ENCODE measurements at places on chromosomes 4 and X.

GRCh38 chr4:39994406-39994805 is 16.7 kb upstream of the PDS5A start:
- no peak for DNase-seq

GRCh38 chr4:104393655-104394324 is 100.9 kb downstream of the CXXC4 start:
- DNase-seq = no peak

DNA sequence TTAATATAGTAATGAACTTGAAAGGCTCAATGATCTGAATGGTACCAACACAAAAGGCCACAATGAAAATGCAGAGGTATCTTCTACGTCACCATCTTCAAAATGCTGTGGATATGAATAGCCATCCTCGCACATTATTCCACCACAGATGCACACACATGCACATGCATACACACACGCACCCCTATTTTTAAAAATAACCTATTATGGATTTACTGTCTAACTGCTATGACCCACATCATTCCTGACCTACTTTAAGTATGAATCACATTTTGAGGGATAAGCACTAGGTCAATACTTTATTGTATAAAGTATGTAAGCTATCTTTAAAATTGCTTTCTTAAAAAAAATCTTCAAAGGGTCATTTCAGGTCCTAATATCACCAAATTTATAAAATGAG is 24.4 kb upstream of the CORIN start:
- DNase-seq = no peak

- no peak for DNase-seq
Measured at GRCh38 chr4:133513901-133514300, 364.8 kb downstream of the PCDH10 start.

- no peak for DNase-seq
Measured at GRCh38 chr4:71828470-71828869, 44.6 kb upstream of the GC start.

DNA sequence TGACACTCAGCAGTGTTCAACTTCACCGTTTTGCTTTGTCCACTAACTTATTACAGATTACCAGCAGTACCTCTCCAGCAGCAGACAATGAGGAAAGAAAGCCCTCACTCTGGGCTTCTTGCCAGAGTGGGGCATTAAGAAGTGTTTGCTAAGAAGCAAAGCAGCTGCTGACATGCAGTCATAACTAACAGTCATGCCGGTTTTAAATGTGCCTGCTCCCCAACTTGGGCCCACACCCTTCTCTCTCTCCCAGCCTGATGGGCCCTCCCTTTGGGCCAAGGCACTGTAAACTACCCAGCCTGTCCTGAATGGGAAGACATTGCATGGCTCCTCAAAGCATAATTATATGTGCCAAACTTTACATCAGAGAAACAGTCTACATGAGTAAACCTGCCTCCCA is 54.6 kb upstream of the HHIP start:
- DNase-seq = no peak

- DNase-seq = no peak
Measured at GRCh38 chr4:55079451-55080173, 45.8 kb downstream of the KDR start.

DNA sequence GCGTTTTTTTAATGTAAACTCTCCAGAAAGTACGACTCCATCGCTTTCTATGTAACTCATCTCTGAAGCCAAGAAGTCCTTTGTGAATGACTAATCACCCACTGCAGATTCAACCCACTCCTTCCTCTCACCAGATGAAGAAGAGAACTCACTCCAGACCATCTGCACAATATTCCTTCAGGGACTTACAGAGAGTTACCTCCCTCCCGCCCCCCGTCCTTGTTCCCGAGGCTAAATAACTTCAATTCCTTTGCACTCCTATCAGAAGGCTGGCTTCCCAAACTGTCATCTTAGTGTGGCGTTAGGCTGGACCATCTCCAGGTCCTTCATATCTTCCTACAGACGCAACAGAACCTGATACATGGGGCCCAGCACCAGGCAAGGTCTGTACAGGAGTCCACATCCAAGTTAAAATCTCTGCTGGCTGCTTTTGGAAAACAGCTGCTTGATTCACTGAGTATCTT is 82.4 kb downstream of the AFAP1 start:
- no peak for DNase-seq

DNA sequence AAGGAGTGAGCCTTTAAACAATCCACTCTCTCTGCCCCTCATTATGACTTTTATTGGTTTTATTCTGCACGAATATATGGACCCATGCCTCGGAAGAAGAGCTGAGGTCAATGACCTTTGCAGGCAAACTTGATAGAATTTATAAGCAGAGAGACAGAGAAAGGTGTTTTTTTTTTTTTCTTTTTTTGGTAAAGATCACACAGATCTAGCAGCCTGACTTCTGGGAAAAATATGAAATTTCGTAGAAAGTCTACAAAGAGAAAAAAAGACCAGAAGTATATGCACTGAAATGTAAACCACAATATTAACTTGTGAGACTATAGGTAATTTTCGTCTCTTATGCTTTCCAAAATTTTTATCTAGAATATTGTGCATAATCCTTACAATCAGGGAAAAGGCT is 61.6 kb downstream of the LEF1 start:
- no peak for DNase-seq

- DNase-seq = no peak
Measured at GRCh38 chr4:87196927-87197326, 23.5 kb downstream of the KLHL8 start.

DNA sequence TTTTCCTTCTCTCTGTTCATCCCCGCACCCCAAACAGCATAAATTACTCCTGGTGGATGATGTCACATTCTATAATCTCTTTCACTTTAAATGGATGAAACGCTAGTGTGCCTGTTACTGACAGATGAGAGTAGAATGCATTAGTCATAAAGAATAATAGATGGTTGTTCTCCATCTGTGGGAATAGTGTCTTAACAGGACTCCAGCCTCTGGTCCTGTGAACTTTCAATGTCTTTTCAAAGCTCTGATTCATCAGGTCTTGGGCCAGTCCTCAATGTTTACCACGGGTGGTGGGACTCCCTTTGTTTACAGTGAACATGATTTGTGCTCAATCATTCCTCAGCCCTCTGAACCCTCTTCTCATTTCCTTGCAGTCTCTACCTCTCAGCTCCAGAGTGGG is 182.6 kb downstream of the GABRB1 start:
- DNase-seq = no peak

DNA sequence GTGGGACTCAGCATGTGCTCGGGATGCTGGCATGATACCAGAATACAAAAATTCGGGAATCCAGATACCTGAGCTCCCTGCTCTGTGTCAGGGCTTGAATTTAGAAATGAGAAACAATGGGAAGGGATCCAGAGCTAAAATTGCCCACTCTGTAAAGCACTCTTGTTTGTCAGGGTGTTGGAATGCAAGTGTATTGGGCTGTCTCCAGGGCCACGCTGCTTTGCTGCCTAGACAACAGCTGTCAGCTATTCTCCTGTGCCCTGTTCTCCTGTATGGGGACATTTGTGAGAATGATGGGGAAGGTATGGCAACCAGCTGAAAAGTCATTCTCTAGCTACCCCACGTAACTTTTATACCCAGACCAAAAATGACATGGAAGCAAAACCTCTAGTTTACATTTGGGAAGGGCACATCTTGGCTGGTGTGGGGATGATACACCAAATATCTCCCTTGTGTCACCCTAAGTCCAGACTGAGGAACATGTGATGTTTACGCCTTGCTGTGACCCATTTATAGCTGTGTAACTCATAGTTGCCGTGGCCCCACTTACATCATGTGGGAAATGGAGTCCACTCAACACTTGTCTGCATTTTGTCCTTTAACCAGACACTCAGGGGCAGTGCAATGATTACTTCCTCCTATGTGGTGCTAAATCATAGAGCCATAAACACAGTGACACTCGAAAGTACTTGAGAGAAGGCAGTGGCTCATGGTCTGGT is 46.6 kb downstream of the SMPX start:
- DNase-seq = no peak

DNA sequence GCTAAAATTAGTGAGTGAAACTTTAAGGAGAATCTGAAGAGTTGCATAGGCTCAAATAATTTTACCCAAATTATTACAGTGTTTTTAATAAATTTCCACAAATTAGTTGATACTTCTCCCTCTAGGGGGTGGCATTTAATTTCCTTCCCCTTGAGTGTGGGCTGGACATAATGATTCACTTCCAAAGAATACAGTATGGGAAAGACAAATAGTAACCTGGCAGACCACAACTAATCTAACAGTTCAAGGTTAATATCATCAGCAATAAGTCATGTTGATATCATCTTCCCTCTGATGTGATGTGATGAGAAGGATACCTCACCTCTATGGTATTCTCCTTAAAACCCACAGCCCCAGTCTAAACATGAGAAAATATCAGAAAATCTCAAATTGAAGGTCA is 15.5 kb downstream of the PFKFB1 start:
- no peak for DNase-seq

- DNase-seq = no peak
Measured at GRCh38 chr4:123698556-123698955, 302.0 kb downstream of the SPRY1 start.

- DNase-seq = no peak
Measured at GRCh38 chr4:2042204-2042946, 16.8 kb upstream of the NAT8L start.

GRCh38 chr4:82667761-82668480 is 106.1 kb upstream of the TMEM150C start:
- DNase-seq = no peak

DNA sequence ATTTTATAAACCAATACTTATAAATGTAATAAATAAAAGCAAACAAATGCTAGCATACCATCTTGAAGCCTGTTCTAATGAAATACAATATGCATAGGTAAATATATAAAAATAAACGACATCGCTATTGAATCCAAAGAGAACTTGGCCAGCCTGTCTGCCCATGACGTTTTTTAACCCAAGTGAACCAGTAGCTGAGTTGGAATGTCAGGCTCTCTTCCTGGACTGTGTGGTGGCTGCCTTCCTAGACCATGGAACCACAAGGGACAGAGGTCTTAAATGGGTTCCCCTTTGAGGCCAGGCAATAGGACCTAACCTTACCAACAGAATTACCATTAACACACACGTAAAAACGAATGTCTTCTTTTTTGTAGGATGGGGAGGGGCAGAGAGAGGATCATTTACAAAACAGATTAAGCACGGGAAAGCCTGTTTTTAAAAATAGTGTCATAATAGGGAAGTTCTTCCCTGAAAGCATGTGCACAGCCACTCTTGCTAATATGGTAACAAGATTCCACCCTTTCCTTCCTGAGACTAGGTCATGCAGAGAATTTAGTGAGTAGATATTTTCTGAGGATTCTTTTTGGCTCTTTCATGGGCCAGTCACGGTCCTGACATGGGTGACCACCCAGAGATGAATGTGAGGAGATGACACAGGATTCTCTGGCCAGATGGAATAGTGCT is 69.4 kb upstream of the ACSL1 start:
- DNase-seq = no peak

DNA sequence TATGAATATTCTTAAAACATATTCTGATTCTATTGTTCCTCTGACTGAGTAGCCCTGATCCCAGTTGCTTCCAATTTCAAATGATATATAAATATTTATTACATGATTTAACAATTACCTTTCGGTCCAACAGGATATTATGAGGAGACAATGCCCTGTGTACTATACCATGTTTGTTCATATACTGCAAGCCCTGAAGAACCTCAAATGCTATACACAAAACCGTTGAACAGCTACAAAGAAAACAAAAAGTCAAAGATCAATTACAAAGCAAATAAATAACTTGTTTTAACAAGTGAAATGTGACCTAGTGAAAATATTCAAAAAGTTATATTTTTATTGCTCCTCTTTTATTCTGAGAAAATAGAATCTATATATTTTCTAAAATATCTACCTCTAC is 54.0 kb downstream of the TBCK start:
- DNase-seq = no peak

- no peak for DNase-seq
Measured at GRCh38 chrX:39675619-39676018, 422.1 kb downstream of the BCOR start.

DNA sequence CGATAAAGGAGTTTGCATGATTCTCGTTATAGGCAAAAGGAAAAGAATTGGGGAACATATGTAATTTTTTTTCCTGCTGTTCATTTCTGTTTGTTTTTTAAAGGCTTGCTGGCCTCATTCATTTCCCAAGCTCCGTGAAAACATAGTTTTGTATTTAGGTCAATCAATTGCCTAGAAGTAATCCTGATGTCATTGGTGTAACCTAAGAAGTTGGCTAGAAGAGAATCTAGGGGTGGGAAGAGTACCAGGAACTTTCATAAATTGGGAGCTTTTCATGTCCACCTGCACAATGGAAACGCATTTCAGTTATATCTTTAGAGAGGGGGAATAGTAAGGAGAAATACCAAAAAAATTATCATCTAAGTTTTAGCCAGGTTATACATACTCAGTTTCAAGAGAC is 3.8 kb downstream of the RAPGEF2 start:
- no peak for DNase-seq

DNA sequence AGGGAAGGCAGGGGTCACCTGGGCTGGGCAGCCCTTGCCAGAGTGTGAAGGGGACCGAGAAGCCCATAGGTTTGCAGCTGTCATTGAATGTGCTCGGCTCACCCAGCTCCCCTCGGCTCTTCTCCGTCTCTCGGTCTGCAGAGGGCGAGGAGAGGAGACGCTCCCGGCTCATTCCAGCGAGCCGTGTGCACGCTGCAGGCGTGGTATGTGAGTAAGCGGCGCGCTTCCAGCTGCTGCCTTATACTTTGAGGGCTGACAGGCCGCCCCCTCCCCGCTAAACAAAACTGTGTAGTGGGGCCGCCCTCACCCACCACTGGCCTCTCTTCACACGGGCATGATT is 23.0 kb upstream of the BCORL1 start:
- DNase-seq = no peak

- DNase-seq = no peak
Measured at GRCh38 chrX:38515291-38515690, 46.1 kb upstream of the TSPAN7 start.

DNA sequence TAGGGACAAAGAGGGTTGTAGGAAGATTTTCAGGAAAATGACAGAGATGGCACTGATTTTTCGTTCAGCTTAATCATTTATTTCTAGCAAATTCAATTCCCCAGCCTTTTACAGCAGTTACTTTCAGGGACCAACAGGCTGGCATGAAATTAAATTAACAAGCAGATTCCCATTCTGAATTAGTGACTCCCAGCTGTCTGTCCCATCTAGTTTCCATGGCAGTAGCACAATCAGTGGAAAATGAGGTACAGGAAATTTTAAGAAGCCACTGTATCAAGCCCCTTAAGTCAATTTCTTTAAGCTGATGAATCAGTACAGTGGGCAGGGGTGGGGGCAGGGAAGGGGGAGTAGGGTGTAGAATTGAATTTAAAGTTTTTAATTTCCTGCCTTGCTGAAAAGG is 121.1 kb upstream of the TEX13C start:
- DNase-seq = no peak

DNA sequence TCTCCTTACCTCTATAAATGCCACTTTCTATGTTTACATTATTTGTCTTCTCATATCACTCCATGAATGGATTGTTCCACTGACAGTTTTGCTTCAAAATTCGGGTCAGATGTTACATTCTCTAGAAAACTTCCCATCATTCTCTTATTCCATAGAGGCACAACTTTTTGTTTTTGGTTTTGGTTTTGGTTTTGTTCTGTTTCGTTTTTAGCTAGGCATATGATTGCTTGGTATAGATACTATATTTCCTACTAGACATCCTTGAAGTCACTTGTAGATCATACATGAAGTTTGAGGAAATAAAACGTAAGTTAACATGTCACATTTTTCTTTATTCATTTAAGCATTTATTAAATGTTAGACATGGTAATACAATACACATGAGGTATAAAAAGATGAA is 961.0 kb downstream of the PCDH18 start:
- DNase-seq = no peak

GRCh38 chr4:2743518-2744445 is 12.4 kb downstream of the TNIP2 start:
- DNase-seq = no peak

GRCh38 chrX:55326985-55327384 is 62.3 kb upstream of the PAGE3 start:
- no peak for DNase-seq
